ENCODE measurements at places on chromosomes 2 and 18.

GRCh38 chr18:79164706-79165105 is 95.5 kb downstream of the ATP9B start:
- no peak for DNase-seq

DNA sequence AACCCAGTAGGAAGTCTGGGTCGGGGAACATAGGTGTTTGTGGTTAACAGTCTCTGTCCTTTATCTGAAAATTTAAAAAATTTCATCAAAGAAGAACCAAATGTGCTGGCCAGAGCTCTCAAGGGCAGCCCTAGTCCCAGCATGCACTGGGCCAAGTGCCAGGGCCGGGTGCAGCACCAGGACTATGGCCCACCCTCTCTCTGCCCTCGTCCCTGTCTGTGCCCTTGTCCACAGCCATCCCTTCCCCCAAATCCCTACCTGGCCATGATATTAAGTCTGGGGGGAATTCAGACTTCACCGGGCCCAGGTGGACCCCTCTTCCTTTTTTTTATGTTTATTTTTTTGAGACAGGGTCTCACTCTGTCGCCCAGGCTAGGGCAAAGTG is 14.4 kb upstream of the ZFP36L2 start:
- DNase-seq: no peak

- DNase-seq: no peak
Measured at GRCh38 chr2:69495008-69495407, 57.8 kb upstream of the NFU1 start.

GRCh38 chr18:22136395-22136794 is 33.0 kb upstream of the GATA6 start:
- DNase-seq: no peak

GRCh38 chr18:33239298-33239697 is 201.2 kb downstream of the CCDC178 start:
- no peak for DNase-seq

GRCh38 chr2:223221139-223221835 is 169.3 kb downstream of the KCNE4 start:
- DNase-seq: no peak

- DNase-seq: no peak
Measured at GRCh38 chr2:75491129-75491753, 69.5 kb downstream of the EVA1A start.

DNA sequence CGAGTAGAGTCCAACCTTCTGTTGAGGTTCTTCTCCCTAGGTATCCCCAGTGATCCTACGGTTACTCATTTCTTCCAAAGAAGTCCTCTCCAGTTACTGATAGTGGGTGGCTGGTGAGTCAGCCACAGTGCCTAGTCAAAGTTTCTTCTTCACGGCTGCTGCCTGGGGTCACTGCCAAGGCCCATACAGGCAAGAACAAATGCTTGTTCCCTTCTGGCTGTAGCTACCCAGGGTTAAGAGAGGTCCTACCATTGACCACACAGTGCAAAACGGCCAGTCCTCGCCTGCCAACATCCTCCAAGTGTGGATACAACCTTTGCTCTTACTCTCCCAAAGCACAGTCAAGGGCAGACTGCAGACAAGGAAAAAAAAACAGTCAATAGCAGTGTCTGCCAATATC is 2.9 kb upstream of the PTPN4 start:
- DNase-seq: no peak

DNA sequence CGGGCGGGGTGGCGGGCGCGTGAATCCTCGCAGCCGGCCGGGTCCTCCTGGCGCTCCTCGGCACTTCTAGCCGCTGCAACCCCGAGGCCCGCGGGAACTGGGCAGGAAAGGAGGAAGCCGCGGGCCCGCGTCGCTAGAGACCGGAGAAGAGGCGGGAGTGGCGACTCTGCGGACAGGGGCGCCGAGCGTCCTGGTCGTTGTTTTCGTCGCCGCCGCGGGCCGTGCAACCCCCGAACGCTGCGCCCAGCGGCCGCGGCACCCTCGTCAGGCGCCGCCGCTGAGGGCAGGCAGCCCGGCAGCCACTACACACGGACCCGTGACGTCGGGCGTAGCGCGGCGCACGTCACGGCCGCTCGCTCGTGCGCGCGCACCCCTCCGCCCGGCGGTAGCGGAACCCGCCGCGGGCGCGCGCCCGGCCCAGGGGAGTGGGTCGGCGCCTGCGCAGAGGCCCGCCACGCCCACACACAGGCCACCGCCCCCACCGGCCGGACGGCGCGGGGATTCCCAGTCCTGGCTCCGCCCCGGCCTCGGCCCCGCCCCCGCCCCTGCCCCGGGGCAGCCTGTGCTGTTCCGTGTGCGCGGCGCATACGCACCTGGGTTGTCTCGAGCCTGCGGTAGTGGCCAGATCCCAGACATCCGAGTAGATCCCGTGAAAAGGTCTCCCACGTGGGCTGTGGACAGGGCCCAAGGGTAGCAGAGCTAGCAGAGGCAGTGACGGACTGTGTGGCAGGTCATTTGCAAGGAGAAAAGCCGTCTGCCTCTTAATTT is at the start of gene MAP3K2:
Gene MAP3K2 (minus strand): TSS at position 321 of the 768 bp plus-strand sequence. CDS start 44,846 bp downstream, outside the sequence.
- DNase-seq: peak; percentile 89

DNA sequence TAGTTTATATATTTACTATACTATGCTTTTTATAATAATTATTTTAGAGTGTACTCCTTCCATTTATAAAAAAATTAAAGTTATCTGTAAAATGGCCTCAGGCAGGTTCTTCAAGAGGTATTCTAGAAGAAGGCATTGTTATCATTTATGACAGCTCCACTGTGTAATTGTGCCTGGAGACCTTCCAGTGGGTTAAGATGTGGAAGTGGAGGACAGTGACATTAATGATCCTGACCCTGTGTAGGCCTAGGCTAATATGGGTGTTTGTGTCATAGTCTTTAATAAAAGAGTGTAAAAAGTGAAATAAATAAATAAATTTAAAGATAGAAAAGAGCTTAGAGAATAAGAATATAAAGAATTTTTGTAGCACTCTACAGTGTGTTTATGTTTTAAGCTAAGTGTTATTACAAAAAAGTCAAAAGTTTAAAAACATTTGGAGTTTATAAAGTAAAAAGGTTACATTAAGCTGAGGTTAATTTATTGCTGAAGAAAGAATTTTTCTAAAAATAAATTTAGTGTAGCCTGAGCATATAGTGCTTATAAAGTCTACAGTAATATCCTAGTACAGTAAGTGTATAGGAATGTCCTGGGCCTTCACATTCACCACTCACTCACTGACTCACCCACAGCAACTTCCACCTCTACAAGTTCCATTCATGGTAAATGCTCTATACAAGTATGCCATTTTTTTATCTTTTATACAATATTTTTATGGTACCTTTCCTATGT is 190.0 kb upstream of the SESTD1 start:
- no peak for DNase-seq

- no peak for DNase-seq
Measured at GRCh38 chr2:215602997-215603396, 167.1 kb upstream of the FN1 start.

DNA sequence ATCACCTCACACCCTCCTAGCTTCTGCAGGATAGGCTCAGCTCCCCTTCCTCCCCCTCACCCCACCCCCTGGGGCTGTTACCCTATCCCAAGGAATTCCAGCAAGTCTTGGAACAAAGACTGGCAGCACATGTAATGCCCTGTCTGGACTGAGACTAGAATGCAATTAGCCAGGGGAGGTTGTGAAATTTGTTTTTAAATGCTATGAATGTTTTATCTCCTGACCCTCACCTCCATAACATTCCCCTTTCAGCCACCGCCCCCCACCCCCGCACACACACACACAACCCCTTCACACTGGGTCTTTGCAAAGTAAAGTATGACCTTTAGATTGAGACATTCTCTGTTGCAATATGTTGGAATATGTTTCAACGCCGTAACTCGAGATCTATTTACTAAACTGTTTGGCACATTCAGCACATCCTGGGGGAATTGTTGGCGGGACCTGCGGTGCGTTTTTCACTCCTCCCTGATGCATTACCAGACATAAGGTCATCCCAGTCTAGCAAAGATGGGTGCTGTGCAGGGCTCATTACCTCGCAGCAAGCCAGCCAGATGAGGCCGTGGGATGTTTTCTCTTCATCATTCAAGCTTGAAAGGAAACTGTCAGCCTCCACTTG is 290.7 kb upstream of the SLC14A2 start:
- DNase-seq: peak; percentile 47

GRCh38 chr2:19352946-19353720 is 5.3 kb downstream of the OSR1 start:
- DNase-seq: no peak

DNA sequence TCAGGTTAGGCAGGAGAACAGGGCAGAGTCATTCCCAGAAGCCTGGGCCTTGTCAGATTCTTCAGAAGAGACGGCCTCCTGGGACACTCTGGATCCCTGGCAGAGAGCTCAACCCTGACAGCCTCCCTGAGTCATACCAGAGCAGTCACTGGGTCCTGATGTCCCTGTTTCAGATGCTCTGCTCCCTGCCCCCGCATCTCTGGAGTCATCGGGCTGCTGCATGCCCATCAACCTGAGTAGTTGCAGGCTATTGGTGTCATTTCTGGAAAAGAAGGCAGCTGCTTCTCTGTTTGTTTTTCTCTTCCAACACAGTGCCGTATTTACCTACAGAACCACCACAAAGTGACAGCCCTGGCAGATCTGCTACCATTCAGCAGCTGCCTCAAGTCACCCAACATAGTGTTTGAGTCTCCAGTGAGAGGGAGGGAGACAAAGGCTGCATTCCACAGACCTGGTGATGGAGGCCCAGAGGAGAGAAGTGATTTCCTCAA is 145.1 kb downstream of the B3GNT2 start:
- peak; percentile 60 for DNase-seq

GRCh38 chr18:70622622-70623419 is 334.0 kb downstream of the SOCS6 start:
- no peak for DNase-seq

GRCh38 chr2:44170311-44170717 is 1.6 kb downstream of the PPM1B start:
- DNase-seq: no peak

DNA sequence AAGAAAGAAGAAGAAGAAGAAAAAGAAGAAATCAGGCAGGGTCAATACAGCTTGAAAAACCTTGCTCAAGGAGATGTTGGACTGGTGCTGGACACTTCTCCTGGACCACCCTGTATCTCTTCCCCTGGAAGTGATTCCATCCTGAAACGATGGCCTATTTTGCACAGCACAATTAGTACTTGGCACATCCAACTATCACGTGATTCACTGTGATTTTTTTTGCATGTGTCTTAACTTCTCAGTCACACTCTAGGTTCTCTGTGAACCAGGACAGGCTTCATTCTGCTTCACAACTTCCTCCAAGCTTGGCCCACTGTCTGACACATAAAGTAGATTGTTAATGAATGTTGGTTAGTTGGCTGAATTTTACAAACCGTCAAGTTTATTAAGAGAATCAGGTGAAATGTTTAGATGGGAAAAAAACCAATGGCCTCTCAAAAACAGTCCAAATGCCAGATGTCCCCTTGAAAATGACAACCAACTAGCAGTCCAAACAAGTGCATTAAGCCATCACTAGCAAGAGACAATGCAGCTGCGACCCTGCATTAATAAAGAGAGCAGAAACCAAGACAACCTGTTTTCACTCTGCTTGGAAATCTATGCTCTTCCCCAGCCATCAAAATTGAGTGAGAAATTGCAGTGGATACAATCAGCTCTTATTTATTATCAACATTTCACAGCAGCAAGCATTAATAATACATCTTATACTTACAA is 300.0 kb upstream of the CHAC2 start:
- no peak for DNase-seq

DNA sequence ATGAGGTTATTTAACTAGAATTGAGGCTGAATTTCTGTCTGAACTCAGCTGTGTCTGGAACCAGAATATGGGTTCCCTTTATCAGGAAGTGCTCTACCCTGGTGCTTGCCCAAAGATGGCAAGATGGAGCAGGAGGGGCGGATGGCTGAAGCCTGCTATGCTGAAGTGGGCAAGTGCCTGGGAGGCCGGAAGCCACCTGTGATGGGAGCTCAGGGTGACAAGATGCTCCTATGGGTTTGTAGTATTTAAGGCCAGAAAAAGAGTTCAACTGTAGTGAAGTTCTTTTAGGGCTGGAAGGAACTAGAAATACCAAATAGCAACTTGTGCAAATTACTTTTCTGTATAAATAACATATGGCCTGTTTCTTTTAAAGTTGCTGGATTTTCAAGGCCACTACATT is 808.9 kb upstream of the RAB6C start:
- no peak for DNase-seq
